ENCODE measurements at places on chromosomes 2 and 18.
A peak's percentile ranks its signal among the peaks of the same experiment; 100 is the strongest.

- DNase-seq: no peak
- H3K4me3 ChIP-seq: no peak overlapping the region
- peaks cover 28% of the 10 kb centered on the region for H3K4me1 ChIP-seq
- no peaks in the 10 kb centered on the region for H3K36me3 ChIP-seq
- H3K27ac ChIP-seq: peak overlapping the region; percentile 98
These were observed 612.5 kb downstream of the IRS1 start for GRCh38 chr2:226187156-226187555.

DNA sequence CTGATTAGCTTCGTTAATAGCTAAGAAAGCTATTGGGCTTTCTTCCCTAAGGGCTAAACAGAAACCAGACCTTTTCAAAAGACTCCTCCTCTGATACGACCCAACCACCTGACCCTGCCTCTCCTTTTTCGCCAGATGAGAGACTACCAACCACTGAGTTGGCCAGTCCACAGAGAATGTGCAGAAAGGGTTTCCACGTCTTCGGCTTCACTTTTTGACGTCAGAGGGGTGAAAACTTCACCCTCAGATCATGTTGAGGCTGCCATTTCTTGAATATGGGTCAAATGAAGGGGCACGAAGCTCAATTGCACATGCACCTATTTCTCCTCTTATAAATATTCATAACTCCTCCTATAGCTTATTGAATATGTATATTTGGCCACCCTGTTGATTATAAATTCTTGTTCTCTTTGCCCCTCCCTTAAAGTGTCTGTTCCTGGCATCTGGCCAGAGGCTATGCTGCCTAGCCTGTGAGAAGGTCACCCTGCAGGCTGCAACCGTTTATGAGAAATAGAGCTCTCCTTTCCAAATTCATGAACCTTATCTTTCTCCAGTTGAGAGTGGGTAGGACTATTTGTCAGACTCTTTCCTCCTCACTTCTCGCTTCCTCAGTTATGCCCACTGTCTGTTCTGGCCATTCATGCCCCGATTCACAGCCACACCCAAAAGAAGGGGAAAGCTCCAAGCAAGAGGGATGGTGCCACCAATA, 301.6 kb downstream of the STK39 start:
- no peaks in the 10 kb centered on the region for H3K36me3 ChIP-seq
- no peaks in the 10 kb centered on the region for H3K27me3 ChIP-seq
- no peak for DNase-seq
- H3K4me1 ChIP-seq: no peaks in the 10 kb centered on the region
- H3K4me3 ChIP-seq: no peak overlapping the region
- H3K27ac ChIP-seq: no peak overlapping the region

DNA sequence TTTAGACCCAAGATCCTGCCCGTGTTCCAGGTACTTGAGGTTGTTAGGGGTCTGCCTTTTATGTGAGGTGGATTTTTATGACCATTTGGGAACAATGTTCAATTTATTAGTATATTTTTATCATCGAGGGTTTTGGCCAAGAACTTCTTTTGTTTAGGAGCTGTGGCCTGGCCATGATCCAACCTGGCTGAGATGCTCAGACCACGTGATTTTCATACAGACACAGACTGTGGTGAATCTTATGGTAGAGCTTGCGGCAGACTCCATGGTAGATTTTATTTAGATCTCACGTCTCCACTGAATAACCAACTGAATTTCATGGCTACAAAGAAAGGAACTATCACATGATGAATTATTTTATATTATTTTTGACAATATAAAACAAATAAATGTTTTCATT, 405.5 kb upstream of the VWC2L start:
- H3K27ac ChIP-seq: no peak overlapping the region
- H3K4me1 ChIP-seq: peaks cover 16% of the 10 kb centered on the region
- no peak overlapping the region for H3K4me3 ChIP-seq
- no peak for DNase-seq
- no peaks in the 10 kb centered on the region for H3K36me3 ChIP-seq

DNA sequence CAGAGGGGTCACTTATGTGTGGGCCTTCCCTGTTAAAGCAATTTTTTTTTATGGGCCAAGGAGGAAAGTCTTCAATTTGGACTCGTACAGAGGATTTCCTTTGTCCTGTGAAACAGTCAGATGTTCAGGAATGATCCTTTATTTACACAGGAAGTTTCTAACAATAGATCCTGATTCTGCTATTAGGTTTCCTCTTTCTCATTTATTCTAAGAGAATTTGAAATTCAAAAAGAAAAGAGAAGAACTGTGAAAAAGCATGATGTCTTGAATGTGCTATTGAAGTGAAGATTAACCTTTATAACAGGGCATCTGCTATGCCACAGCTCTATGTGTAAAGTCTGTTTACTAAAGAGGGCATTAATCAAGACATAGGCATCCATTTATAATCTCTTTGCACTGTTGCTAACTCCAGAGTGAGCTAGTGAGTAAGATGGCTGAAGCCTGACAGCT, 105.3 kb upstream of the FAM98A start:
- no peak for DNase-seq
- no peaks in the 10 kb centered on the region for H3K36me3 ChIP-seq
- no peaks in the 10 kb centered on the region for H3K4me1 ChIP-seq

GRCh38 chr2:75792146-75792545, 81.4 kb upstream of the GCFC2 start:
- H3K27me3 ChIP-seq: no peaks in the 10 kb centered on the region
- no peak overlapping the region for H3K4me3 ChIP-seq
- no peak for DNase-seq
- H3K36me3 ChIP-seq: no peaks in the 10 kb centered on the region
- H3K27ac ChIP-seq: no peak overlapping the region
- peaks cover 15% of the 10 kb centered on the region for H3K4me1 ChIP-seq

GRCh38 chr18:80075940-80076339, 33.1 kb upstream of the ADNP2 start:
- no peak overlapping the region for H3K27ac ChIP-seq
- no peaks in the 10 kb centered on the region for H3K27me3 ChIP-seq
- H3K4me1 ChIP-seq: no peaks in the 10 kb centered on the region
- DNase-seq: no peak
- H3K4me3 ChIP-seq: no peak overlapping the region

- DNase-seq: no peak
- H3K27me3 ChIP-seq: no peaks in the 10 kb centered on the region
- H3K27ac ChIP-seq: no peak overlapping the region
- 0 out of 2 replicates have a peak, but pooled peaks cover 7% of the 10 kb centered on the region for H3K36me3 ChIP-seq
- no peak overlapping the region for H3K4me3 ChIP-seq
These were observed 41.7 kb upstream of the CAVIN2 start for GRCh38 chr2:191888400-191889166.

GRCh38 chr2:80149991-80150390, 154.6 kb downstream of the LRRTM1 start:
- H3K27ac ChIP-seq: no peak overlapping the region
- H3K4me1 ChIP-seq: no peaks in the 10 kb centered on the region
- no peaks in the 10 kb centered on the region for H3K27me3 ChIP-seq
- H3K4me3 ChIP-seq: no peak overlapping the region
- no peaks in the 10 kb centered on the region for H3K36me3 ChIP-seq

GRCh38 chr2:162838136-162838497, 450 bp downstream of the KCNH7 start:
- no peaks in the 10 kb centered on the region for H3K36me3 ChIP-seq
- peaks cover 51% of the 10 kb centered on the region for H3K27me3 ChIP-seq
- no peaks in the 10 kb centered on the region for H3K4me1 ChIP-seq
- no peak for DNase-seq
- no peak overlapping the region for H3K27ac ChIP-seq

All from RWPE2 (cell line).